ENCODE measurements at places on chromosomes 11 and 22.

- DNase-seq, result no peak
Measured at GRCh38 chr11:1127664-1128162, 30.0 kb upstream of the MUC5AC start.

GRCh38 chr22:29313576-29314466 lies 1.7 kb downstream of the RASL10A start:
- DNase-seq, result no peak

DNA sequence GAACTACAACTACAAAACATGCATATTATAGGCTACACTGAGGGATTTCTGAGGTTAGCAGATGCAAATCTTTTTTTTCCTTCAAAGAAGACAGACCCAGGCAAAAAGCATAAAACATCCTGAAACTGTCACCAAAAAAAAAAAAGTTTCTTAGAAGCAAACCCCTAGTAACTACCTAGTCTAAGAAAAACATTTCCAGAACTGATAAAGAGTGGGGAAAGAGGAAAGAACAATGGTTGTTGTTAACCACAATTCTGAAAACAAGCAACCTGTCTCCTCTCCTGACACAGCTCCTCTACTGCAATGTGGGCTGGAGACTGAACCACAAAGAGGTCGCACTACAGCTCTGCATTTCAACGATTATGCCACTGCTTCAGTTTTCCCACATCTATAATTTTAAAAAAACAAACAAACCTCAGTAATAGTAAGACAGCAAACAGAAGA lies 15.0 kb downstream of the DENND5A start:
- DNase-seq, result no peak

DNA sequence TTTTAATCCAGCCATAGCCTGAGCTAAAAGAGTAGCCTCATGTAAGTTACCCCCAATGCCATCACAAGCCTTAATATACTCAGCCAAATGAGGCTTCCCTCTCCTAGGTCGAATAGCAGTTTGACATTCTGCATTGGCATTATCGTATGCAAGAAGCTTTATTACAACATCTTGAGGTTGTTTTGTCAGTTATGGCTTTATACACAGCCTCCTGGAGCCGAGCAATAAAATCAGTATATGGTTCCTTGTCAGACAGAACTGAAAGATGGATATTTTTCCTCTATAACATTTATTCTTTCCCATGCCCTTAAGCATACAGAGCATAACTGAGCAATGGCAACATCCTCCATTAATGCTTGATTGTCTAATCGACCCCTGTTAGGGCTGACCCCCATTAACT lies 5.4 kb upstream of the DNAJB13 start:
- DNase-seq, result no peak

GRCh38 chr11:113685654-113686359 lies 20.3 kb downstream of the TMPRSS5 start:
- DNase-seq, result no peak

DNA sequence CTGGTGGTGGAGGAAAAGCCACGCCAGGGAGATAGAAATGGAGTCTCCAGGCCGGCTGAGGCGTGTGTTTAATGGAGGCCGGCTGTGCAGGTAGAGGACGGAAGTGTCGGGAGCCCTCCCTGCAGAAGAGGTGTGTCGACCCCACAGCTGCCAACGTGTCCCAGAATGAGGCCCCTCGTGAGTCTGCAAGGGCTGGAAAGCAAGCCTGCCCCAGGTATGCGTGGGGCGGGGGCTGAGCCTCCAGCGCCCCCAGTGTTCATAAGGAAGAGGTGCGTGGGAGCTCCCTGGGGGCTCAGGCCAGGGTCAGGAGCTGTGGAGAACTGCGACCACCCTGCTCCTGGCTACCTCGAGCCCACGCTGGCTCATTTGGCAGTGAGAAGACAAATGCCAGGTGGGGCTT lies 38.0 kb upstream of the JAM3 start:
- no peak for DNase-seq

DNA sequence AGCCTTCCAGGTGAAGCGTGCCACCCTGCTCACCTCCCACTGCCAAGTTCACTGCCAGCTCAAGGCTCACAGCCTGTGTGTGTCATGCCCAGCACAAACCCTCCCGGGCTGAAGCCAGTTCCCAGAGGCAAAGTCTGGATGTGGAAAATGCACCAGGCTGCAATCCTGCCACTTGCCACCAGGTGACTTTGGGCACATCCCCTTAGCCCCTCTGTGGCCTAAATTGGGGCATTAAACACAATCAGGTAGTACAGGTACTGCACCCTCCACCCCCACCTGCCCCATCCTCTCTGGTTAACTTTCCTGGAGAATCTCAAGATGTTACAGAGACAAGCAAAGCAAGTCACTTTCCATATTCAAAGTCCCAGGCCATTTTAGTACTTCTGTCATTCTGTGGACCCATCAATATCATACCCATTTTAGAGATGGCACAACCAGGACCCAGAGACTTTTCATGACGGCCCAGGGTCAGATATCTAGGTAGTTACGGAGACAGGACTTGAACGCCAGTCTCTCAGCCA lies 1.8 kb upstream of the RASD2 start:
- DNase-seq, result no peak

DNA sequence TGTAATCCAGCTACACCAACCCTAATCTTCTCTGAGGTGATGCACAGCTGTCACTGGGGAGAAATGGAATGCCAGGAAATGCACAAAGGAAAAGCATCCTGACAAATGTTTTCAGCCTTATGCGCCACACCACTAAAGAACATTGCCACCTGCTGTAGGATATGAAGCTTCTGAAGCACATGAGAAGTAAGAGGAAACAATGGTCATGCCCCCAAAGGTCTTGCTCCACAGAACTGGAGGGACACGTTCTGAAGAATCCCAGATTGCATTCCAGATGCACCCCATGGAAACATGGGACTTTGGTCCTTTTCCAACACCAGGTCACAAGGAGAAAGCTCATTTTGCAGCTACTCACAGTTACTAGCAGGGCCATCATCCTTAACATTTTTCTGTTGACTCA lies 48.7 kb upstream of the ZBED5 start:
- DNase-seq, result no peak

GRCh38 chr11:10941414-10941813 lies 83.6 kb upstream of the ZBED5 start:
- DNase-seq, result no peak

DNA sequence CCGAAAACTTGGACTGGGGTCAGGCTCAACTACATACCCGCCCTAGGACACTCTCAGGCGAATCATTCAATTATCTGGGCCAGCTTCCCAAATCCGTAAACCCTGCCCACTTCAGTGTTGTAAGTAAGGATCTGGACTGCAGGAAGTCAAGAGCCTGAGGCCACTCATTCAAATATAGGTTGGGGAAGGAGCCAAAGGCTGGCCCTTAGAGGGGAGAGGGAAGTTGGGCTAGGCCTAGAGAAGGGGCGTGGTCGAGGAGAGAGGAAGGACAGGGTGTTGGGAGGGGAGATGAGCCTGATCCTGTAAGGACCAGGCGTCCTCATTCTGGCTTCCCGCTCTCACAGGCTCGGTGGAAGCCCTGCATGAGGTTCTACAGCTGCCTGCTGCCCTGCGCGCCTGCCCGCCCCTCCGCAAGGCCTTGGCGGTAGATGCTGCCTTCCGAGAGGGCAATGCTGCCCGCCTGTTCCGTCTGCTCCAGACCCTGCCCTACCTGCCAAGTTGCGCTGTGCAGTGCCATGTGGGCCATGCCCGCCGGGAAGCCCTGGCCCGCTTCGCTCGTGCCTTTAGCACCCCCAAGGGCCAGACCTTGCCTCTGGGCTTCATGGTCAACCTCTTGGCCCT lies 3.0 kb downstream of the SAC3D1 start:
- DNase-seq, result no peak

- DNase-seq, result no peak
Measured at GRCh38 chr22:48089601-48090331, 1327.3 kb downstream of the TBC1D22A start.

DNA sequence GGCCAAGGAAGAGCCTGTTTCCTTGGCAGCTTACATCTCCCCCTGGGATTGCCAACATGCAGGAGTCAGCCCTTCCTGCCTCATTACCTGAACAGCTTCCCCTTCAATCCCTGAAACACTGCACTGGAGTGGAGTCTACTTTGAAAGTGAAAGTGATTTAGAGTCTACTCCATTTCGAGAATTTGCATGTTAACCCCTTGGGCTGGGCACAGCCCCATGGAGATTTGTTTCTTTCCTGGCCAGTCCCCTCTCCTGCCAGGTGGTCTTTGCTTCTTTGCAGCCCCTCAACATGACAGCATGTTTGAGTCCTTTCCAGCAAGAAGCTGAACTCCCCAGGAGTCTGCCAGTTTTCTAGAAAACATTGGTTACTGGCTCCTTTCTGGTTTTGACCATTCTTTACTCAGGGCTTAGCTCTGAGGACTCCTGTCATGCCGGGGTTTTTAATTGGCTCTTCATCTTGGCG lies 59.9 kb downstream of the TRAF6 start:
- DNase-seq, result no peak

DNA sequence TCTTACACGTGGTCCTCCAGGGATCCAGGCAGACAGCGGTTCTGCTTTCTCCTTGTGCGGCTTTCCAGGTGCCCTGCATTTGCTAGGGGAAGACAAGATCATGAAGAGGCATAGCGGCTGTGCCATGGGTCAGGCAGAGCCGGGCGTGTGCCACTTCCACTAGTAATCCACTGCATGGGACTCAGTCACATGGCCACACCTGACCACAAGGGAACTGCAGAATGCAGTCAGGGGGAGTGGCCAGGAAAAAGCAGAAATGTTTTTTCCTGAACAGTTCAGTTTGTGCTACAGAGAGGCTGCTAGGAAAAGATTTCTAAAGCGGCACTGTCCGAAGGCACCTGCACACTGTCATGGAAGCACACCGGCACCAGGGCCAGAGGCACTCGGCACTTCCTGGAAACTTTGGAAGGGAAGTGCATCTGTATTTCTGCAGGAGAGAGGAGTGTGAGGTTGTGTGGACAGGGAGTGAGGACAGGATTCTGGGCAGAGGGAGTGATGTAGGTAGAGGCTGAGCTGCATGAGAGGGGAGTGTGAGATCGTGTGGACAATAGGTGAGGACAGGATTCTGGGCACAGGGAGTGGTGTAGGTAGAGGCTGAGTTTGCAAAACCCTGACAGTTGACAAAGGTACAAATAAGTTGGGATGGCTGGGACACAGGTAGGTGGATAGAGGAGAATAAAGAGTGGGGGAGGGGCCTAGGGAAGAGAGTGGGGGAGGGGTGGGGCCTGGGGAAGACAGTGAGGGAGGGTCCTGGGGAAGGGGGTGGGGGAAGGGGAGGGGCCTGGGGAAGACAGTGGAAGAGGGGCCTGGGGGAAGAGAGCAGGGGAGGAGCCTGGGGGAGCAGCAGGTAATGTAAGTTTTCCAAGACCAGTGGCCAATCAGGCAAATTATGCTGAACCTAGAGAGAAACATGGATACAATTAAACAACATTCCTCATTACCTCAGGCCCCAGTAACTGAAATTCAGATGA lies 1436.3 kb downstream of the TBC1D22A start:
- DNase-seq, result no peak

- DNase-seq, result no peak
Measured at GRCh38 chr11:45053736-45054446, 92.5 kb upstream of the PRDM11 start.

DNA sequence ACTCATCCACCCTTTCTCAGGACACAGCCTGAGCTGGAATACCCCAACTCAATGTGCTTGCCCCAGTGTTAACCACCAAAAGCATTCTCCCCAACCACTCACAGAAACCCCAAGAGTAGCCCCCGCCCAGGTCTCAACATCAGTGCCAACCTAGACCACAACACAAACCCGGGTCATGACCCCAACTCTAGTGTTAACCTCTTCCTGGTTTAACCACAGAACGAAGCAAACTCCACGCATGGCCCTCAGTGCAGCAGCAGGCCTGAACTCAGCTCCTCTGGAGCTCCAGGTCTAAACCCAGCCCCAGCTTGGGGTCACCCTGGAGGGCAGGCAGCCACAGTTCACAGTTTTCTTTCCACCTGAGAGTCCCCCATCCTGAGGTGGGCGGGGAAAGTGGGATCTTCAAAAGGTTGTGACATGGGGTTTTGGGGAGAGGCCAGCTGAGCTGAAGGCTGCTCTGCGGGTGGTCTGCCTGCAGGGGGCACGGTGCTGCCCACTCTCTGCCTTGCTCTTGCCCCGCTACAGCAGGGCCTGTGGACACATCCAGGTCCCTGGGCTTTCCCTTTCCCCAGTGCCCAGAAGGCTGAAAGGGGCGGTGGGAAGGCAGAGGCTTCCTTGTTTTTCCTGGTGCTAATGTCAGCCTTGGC lies 37.9 kb downstream of the NECTIN1 start:
- DNase-seq, result no peak

DNA sequence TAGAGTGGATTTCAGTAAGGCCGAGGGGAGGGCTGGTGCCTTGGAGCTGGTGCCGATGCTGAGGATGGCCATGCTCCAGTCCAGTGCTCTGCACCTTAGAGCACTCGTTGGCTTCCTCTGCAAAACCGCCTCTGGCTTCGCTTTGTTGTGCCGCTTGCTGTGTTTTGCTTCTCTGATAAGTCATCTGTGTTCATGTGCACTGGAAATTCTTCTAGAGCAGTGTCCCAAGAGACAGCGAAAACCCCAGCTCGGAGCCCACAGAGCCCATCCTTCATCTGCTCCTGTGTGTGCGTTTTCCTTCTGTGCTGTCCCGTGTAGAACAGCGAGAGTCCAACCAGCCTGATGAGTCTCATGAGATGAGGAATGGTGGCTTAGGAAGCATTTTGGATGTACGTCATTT lies 12.1 kb downstream of the FAM118A start:
- no peak for DNase-seq

DNA sequence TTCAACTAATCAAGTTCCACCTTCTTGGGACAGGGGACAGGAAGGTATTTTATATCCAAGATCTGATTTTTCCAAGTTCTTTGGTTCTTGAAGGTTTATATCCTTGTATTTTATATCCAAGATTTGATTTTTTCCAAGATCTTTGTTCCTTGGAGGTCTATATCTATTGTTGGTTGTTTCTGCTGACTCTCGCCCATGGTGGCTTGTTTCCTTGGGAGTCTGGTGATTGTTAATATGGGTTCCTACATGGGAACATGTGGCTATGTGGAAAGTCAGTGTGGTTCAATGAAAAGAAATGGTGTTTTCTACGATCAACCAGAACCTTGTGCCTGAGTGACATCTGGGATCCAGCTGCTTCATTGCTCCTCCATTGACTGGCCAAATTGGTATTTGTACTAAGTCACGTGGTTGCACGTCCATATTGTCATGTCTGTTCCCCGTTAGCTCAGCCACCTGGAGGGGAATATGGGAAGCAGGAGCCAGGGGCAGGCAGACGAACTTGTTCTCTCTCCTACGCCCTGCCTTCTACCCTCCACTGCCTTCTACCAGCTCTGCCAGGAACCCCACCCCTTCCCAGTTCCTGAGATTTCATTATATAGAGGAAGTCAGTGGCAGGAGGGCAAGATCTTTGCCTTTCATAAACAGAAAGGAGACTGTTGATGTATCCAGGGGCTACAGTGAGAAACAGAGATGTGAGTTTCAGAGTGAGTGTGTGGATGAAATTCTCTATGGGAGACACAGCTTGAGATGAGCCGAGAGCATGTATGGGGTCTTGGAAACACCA lies 11.1 kb upstream of the CSF2RB start:
- DNase-seq, result no peak

DNA sequence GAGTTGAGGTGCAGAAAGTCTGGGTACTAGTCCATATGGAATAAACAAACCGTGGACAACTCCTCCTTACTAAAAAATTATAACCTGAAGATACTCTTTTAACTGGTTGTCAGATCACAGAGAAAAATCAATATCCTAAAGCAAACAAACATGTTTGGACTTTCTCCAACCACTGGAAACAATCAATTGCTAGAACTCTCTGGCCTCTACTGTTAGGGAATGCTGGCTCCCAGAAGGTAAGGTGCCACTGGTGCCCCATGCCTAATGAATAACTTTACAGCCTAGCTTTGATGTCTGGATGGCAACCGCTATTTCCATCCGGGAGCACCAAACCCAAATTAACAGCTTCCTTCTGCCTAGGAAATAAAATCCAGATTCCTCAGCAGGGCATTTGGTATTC lies 74.5 kb downstream of the AMBRA1 start:
- no peak for DNase-seq
